ENCODE measurements at places on chromosomes 6 and 20.

DNA sequence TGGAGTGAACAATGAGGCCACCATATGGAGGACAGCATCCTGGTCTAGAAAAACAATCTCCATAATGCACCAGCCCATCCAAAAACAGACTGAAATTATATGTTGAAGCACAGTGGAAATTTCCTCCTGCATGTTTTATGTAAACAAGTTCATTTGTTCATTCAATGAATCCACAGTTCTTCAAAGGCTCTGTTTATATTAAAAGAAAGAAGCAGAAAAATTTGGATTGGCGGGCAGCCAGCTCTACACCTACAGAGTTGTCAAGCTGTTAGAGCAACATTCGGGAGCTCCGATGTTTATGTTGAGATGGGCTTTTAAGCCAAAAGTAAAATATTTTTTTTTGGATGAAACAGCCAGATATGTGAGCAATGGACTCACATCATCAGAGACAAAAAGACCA lies 395.3 kb upstream of the SULF2 start:
- no peak for DNase-seq

DNA sequence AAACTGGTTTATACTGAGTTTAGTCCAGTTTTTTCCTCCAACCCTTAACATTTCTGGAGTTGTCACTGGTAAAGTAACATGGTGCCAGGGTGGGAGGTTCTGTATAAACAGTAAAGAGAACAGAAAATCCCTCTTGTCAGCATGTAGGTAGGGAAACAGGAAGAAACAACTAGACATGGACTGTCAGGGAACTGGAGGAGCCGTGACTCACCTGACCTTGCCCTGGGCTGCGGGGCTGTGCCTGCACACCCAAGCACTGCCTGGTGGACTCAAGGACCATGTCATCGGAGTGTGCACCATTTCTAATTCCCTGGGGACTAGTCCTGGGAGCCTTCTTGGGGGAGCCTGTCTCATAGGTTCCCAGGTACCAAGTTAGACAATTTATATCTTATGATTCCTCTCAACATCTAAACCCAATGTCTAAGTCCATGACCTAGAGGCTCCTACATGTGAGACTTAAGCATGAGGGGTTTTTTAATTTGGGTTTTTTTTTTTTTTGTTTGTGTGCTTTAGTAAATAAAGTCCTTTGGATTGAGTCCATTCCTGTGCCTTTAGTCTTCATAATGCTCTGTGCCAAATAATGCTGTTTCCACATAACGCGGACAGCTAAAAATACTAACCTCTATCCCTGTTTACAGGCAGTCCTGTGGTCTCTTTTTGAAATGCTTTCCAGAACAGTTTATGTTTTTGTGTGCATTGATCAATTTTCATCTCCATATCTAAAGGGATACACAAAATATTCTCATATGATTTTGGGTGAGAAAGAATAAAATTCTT lies 136.9 kb upstream of the SUPT3H start:
- DNase-seq: no peak

DNA sequence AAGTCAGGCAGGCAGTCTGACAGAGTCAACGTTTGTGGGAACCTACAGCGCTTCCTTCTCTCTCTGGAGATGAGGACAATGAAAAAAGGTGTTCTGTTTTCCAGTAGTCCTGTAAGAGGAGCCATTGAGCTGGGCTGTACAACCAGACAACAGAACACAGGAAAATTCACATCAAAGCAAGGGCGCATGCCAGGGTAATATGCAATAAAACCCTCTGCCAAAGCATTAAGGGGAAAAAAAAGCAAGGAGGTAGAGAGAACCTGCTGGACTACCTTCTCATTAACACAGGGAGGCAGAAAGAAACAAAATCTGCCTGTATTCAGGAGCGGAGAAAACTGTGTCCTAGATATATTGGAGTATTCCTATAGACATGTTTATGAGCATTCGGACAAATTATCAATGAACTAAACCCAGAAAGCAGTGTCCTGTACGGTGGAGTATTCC lies 1.3 kb downstream of the RNF24 start:
- no peak for DNase-seq

DNA sequence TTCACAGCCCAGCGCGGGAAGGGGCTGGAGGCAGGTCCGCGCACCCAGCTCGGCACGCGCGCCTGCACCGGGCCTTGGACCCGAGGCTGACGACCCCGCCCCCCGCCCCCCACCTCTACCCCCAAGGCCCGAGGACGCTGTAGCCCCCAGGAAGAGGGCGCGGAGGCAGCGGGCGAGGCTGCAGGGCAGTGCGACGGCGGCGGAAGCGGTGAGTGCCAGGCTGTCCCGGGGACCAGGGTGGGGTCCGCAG lies 1.2 kb downstream of the LIME1 start:
- no peak for DNase-seq

DNA sequence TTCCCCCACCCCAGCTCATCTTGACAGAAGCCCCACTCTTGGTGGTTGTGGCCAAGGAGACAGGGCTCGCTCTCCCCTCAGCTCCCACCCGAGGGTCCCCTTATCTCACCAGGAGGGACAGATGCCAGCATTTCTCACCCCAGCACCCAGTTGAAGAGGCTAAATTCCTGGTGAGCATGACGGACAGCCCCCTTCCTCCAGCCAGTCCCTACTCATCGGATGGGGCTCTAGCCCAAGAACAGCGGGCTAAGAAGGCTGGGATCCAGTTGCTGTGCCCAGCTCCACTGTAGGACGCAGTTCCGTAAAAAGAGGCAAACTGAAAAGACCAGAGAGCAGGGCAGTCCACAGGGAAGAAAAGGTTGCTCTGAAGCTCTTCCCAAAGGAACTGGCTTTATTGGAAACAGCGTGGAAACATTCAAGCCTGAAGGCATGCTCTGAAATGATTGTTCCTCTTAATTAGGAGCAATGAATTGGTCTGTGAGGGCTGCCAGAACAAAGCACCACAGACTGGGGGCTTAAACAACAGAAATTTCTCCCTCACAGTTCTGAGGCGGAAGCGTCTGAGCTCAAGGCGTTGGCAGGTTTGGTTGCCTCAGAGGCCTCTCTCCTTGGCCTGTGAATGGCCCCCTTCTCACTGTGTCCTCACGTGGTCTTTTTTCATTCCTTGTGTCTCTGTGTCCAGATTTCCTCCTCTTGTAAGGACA lies 17.9 kb upstream of the KIF25 start:
- DNase-seq: no peak

Data from vagina (tissue), 2 donors.